AML-193 (cell line): ENCODE measurements at places on chromosomes 5 and 9.

DNA sequence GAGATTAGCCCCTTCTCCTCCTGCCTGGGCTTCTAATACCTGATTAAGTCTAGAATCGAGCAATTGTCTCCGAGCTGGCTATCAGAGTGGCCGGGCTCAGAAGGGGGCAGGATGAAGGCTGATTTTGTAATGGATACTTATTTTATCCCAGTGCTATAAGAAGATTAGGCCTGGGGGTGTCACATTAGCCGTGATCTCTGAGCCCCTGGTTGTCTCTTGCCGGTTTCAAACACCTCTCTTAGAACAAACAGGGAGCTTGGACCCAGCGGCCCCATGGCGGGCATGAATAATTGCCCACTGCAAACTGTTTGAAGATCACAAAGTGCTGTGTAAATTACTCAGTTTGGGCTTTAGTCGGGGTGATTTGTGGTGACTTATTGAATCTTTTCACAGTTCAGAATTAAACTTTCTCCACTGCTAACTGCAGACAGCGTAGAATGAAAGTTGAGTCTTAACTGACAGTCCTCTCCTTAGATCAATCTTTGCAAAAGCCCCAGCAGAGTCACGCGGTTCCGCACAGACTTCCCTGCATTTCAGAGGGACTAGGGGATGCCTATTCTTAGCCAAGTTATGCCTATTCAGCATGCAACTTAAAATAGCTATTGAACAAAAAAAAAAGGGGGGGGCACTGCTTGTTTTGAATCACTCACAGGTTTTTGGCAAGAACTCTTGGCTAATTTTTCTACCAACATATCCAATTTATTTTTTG is 200.6 kb upstream of the IRX1 start:
- no peak for DNase-seq

- no peak for DNase-seq
Measured at GRCh38 chr5:22057012-22057411, 796.1 kb downstream of the CDH12 start.

DNA sequence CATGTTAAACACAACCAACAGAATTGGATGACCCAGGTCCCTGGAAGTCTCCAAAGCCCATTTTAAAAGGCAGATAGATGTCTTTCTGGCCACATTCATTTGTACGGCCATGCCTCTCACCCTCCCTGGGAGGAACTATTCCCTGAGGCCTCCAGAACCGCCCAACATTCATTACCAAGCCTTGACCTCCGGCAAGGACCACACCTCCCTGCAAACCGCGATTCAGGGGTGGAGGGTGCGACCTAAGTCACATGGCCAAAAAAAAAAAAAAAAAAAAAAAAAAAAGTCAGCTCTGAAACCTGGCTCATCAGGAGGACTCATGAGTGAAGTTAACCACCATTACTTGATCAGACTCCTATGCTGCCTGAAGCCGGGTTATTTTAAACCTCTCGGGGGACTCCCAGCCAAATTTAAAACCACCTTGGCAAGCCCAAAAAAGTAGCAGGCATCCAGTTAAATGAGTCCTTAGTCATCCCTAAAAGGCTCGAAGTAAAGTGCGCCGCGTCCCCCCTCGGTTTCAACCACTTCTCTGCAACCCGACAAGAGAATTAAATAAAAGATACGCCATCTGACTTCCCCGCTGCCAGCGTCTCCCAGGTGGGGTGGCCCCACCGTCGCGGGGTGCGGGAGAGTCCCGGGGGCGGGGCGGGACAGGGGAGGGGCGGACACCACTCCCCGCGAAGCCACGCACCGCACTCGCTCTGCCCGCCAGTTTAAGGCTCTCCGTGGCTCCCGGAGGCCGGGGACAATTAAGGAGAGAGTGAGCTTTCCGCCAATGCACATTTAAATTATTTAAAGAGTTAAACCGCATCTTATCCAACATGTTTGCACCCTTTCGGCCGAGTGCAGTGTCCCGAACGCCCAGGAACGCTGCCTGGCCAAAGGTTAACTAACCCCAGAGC is 2.3 kb downstream of the KLF9 start:
- DNase-seq: no peak

GRCh38 chr5:125232779-125233230 is 486.4 kb upstream of the ZNF608 start:
- DNase-seq: no peak

DNA sequence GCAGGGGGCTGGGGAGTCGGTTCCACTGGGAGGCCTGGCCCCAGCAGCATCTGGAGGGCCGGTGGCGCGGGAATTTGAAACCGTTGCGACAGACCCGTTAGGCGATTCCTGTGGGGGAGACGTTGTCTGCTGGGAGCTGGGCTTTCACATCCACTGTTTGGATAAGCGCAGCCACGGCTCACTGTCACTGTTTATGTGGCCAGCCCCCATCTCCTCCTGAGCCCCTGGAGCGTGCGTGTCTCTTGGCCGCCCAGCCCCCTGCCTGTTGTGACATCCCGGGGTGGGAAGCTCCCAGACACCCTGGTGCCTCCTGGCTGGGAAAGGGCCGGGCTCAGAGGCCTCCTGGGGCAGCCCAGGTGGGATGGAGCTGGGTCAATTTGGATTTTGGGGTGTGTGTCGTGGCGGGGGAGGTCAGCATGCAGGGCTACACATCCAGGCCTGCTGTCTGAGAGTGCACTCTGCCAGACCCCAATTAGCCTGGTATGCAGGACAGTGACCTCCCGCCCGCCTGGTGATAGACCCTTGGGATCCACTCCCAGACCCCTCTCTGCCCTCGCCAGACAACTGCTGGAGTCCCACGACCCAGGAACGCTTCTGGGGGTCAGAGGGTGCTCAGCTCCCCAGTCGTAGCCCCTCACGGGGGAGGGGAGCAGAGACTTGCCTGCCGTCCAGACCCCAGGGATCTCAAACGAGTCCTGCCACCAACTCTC is 62.0 kb upstream of the RNU6ATAC start:
- no peak for DNase-seq

DNA sequence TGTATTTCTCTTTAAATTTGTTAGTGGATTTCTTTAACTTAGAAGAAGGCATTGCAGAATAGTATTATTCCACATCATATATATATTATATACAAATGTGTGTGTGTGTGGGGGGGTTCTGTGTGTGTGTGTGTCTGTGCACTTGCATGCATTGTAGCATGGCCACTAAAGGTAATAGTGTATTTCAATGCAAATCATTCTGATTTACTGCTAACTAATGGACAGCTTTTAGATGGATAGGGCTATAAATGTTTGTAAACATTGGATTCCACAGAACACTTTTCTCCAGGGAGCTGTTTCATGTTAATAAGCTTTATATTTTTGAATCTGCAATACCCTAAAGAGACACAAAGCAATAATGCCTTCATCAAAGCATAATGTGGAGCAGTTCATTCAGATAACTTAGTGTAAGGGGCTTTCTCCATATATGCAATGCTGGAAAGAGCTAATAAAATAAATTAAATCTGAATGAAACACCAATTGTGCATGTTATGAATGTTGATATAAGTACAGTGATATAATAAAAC is 496.7 kb upstream of the CDH9 start:
- no peak for DNase-seq

- no peak for DNase-seq
Measured at GRCh38 chr5:31939151-31939550, 235.0 kb downstream of the GOLPH3 start.

DNA sequence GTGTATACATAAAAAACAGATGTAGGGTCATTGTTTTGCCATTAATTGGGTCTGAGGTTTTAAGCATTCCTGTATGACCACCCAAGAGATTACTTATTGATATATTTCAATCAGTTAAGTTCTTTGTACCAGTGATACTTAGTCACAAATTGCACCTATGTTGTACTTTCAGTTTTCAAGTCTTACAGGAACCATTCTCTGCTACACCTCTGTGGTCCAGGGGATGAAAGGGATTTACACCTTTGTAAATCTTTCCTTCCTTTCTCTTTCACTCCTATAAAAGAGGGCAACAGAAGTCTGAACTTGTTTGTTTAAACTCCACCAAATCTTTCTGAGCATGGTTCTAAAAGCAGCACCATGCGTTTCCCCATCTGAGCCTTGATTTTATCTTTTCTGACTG is 86.1 kb downstream of the DEPDC1B start:
- DNase-seq: no peak
